DMS79 (cell line): ENCODE measurements at places on chromosomes 2 and 18.
A peak's percentile ranks its signal among the peaks of the same experiment; 100 is the strongest.

DNA sequence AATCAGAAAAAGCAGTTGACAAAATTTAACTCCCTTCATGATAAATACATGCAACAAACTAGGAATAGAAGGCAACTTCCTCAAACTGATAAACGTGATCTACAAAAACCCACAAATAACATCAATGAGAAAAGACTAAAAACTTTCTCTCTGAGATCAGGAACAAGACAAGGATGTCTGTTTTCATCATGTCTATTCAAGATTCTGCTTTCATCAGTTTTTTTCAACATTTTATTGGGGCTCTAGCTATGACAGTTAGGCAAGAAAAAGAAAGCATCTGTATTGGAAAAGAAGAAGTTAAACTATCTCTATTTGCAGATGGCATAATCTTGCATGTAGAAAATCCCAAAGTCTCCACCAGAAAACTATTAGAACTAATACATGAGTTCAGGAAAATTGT is 12.3 kb upstream of the CHST10 start:
- DNase-seq: no peak

DNA sequence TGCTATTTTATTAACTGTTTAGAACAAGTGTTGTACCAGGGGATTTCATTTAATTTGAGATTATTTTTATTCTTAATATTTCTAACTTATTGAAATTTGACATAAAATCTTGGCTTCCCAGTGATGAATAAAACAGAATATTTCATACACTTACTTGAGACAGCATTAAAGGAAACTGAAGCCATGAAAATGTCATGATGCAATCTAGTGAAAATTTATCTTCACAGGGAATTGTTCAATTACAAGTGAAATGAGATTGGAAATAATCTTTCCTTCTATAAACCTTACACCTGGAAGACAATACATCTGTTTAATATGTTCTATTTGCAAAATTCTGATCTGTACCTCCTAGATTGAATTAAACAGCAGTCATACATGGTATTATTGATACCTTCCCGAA is 511.0 kb upstream of the CDH7 start:
- no peak for DNase-seq

DNA sequence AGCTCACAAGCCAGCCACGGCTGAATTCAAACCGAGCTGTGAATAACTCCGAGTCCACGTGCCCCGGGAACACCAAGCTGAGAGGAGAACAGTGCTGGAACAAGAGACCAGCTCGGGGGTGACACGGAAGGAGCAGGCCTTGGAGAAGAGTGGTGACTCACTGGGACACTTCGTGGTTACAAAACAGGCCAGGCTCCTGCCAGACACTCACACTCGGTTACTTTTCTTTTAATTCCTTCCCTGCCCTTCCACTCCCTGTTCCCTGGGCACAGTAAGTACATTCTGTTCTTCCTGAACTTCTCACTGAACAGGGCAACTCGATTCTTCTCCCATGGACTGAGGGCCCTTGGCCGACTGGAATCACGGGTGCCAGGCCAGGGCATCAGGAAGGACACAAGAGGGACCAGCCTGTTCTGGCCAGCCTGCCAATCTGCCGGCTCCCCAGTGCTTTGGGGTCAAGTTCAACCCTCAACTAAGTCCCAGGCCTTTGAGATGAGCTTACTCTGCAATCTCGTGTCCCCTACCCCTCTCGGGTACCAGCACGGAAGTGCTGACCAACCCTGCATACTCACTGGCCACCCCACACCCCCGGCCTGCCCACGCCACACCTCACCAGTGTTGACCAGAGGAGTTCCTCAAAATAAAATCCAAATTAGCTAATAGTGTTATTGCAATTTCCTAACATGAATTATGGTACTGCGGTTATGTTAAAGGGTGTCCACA is 87.5 kb downstream of the TFCP2L1 start:
- peak; percentile 57 for DNase-seq

DNA sequence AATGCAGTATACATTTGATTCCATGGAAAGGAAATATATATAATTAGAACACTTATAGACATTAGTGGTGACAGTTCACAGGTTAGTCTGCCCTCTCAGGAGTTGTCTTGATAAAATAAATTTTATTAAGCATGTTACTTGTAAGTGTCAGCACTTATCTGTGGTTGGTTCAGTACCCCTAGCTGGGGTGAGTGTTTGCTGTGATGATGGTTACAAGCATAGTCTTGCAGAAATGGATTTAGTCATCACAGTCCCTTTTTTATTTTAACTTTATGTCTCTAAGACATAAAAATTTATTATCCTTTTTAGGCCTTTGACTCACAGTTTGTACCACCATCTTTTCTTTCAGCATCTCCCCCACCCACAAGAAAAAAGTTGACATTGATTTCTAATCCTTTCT is 52.1 kb downstream of the NCK2 start:
- no peak for DNase-seq

GRCh38 chr18:56516789-56517188 is 121.6 kb downstream of the TXNL1 start:
- no peak for DNase-seq

DNA sequence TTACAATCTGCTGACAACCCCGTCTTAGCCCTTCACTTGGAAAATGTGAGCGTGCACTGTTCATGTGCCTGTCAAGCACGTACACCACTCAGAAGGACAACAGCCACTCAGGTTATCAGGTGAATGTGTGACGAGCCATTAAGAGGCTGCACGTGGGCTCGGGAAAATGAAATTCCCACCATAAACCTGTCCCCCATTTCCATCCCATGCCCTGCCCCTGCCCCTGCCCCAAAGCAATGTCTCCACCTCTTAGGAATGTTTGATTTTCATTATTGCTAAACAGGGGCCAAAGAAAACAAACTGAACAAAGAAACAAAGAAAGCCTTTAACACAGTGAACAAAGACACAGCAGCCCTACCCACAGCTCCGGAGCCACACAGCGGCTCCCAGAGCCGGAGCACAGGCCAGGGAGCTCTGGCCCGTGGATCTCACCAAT is 90.5 kb downstream of the TMEM18 start:
- DNase-seq: no peak

DNA sequence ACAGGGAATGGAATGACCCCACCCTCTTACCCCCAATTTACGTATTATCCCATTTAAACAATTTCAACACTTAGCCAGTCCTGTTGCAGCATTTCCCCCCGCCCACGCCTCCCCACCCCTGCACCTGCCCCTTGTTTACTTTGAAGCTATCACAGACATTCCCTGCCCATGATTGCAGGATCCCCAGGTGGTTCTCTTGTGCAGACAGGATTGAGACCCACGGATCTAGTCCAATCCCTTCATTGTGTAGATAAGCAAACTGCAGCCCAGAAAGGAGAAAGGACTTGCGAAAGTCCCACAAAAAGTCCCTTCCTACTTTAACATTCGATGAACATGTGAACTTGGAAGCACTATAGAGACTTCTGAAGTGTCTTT is 38.9 kb downstream of the TMEM17 start:
- DNase-seq: no peak

GRCh38 chr2:46332686-46333281 is 35.6 kb downstream of the EPAS1 start:
- no peak for DNase-seq

GRCh38 chr2:226414335-226414734 is 385.3 kb downstream of the IRS1 start:
- no peak for DNase-seq

DNA sequence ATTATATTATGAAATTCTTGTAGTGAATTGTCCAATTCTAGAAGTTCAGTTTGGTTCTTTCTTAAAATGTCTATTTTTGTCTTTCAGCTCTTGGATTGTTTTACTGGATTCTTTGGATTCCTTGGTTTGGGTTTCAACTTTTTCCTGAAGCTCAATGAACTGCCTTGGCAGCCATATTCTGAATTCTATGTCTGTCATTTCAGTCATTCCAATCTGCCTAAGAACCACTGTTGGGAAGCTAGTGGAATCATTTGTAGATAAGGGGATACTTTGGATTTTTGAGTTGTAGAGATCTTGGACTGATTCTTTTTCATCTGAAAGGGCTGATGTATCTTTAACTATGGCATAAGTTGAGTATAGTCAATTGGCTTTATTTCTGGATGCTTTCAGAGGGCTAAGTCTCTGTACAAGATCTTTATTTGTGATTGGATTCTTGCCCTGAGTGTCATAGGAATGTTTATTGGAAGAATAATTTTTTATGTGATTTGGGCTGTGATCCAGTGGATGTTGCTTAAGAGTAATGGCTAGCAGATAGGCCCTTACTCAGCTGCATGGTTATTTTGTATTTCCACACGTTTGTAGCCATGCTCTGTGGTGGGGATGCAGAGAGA is 42.3 kb downstream of the SERPINB7 start:
- DNase-seq: no peak

GRCh38 chr2:3779496-3780049 is 76.2 kb downstream of the DCDC2C start:
- DNase-seq: no peak

DNA sequence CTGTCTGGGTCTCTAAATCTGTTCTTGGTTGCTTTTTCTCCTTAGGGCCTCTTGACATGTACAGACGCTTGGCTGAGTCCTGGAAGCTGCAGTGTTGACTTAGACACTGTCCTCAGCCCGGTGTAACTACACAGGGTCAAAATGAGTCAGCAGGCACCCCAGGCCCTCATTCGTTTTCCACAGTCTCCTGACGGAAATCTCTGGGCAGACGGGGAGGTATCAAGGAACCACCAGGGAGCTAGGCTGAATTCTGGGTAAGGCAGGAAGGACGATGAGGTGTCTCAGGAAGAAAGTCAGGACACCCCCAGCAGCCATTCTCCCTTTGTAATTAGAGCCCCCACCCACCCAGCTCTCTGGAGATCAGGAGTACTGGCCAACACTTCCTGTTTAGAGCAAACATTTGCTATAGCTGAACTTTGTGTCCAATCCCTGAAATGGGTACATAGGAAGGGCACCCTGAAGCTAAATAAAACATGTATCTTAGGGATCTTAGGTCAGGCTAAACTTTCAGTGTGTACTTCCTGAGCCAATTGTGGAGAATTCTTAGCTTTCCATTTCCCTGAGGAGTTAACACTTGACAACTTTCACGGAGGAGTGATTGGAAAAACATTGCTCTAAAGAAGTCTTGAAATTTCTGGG is 23.9 kb upstream of the EPAS1 start:
- no peak for DNase-seq

DNA sequence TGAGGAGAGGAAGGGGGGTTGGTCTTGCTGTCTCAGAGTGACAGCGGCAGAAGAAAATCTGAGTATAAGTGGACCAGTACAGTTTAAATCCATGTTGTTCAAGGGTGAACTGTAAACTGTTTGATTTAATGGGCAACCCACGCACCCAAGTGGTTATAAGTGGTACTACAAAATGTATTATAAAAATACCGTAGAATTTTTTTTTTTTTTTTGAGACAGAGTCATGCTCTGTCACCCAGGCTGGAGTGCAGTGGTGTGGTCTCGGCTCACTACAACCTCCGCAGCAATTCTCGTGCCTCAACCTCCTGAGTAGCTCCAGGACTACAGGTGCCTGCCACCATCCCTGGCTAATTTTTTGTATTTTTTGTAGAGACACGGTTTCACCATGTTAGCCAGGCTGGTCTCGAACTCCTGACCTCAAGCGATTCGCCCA is 2.1 kb upstream of the CHCHD5 start:
- peak; percentile 49 for DNase-seq

GRCh38 chr2:124328397-124328796 is 303.3 kb downstream of the CNTNAP5 start:
- DNase-seq: no peak

- no peak for DNase-seq
Measured at GRCh38 chr2:158782616-158783015, 12.5 kb upstream of the DAPL1 start.

DNA sequence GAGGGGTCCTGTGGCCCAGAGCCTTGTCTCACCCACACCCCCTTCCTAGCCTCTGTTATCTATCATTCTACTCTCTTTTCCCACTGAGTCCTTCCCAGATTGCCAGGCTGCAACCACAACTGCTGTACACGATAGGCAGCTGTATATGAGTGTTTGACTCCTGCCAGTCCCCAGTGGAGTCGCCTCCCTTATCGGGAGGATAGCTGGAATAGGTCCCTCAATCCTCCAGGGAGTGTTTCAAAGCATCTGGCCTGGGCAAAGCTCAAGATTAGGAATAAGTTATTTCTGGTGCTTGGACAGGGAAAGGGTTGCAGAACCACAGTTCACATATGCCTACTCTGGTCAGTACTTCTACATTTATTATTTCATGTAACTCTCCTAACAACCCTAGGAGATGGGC is 4.8 kb downstream of the MSGN1 start:
- no peak for DNase-seq

DNA sequence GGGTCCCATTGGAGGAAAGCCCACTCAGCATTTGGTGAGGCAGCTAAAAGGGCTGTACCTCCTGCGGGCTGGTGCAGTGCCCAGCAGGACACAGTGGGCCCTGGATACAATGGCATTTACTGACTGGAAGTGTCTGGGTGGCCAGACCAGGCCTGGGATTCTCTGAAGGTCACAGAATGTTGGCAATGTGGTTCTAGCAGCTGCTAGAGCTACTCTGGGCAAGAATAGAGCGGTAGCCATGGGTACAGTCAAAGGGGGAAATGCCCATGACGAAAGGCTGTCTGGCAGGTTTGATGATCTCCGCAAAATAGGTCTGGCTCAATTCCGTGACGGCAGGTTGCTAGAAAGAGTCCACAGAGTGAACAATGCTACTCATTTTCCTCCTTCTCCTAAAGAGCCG is 241.8 kb downstream of the AFF3 start:
- no peak for DNase-seq

DNA sequence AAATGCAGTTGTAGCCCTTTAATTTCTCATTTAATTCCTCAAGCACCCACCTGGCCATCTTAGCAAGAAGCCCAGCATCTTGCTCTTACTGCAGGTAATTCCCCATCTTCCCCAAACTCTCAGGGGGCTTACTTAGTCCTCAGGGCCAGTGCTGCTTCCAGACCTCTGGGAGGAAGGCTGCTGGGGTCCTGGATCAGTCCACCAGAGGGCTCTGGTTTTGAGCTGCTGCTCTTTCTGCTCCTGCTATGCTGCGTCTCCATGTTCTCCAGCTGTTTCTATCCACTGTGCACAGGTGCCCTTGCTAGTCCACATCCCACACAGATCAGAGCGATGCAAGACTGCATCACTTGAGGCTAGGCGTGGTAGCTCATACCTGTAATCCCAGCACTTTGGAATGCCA is 34.5 kb upstream of the TMEM87B start:
- no peak for DNase-seq

DNA sequence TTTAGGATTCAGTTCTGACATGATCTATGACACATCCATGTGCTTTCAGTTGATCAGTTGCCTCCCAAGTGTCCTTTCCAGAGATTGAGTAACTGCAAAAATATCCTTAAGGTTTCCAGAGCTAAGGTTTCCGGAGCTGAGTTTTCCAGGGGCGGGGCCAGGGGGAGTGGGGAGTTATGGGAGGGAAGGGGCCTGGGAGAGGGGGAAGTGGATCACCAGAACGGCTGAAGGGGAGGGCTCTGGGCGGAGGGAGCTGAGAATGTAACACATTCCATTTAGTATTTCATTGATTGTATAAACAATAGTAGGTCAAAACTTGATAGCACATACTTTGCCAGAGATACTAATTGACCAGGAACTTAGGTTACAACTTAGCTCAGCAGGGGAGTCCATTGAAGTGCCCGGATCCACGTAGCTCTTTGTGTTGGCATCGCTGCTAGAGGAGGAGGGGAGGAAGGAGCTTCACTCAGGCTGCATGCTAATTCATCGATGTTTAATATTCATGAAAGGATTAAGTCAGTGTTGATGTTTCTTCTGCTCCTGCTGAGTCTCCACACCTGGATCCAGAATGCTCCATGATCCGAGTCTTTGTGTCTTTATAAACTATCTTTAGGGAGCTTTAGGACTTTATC is 289.8 kb downstream of the ALPK2 start:
- DNase-seq: no peak

GRCh38 chr18:2656237-2656980 is 883 bp downstream of the SMCHD1 start:
- DNase-seq: peak; percentile 50

GRCh38 chr2:190350371-190350770 is 7.0 kb downstream of the INPP1 start:
- no peak for DNase-seq
